ENCODE measurements at places on chromosomes 4 and X.

DNA sequence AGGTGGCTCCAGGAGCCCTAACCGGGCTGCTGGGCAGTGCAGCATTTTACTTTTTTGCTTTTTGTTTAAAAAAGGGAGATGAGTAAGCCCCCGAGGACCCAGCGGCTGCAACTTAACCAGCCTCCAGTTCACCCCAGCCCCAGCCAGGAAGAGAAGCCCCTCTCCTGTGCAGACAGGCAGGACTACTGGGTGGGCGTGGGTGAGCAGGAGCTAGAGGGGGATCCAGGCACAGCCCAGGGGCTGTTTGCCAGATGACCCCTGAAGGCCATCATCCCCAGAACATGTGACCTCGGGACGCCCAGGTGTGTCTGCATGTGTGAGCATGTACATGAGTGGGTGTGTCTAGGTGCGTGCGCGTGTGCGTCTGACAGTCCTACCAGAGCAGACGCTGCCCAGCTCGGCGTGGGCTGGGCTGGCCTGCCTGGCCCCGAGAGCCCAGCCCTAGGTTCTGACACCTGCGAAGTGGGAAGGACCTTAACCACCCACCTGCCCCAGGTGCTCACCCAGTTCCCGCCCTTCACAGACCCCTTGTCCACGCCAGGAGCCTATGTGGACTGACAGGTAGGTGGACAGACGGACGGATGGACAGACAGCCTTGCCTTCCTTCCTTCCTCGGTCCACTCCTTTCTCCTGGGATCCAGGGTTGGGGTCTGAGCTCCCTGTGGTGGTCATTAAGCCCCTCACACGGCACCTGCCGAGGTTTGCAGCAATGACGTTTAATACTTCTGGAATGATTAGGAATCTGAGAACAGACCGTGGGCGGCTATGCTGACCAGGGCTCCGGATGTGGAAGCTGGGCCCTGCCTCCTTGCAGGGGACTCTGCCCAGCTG is 7.8 kb upstream of the HAUS3 start:
- no peak for DNase-seq

DNA sequence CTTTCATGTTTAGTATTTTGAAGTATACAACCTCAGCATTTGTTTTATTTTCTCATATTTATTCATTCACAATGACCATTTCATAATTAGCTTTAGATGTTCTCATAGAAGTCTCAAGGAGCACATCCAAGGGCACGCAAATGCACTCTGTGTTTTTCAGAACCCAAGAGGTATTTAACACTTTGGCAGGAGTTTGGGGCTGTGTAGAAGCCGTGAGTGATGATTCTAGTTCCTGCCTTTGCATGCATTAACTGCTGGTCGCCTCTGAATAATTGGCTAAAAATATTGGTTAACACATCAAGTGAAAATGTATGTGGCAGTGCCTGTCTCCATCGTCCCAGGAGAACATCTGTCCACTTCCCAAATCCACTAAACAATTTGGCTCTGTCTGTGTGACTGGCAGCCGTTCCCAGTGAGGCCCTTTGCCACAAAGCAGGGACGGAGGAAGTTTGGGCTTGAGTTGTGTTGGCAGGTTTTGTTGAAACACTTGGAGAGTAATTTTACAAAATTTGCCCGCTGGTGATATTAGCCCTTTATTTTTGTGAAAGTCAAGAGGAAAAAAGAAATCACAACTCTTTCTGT is 730.7 kb upstream of the SLIT2 start:
- DNase-seq = no peak

- DNase-seq = no peak
Observed at GRCh38 chrX:9257718-9258420, 207.0 kb upstream of the TBL1X start.

DNA sequence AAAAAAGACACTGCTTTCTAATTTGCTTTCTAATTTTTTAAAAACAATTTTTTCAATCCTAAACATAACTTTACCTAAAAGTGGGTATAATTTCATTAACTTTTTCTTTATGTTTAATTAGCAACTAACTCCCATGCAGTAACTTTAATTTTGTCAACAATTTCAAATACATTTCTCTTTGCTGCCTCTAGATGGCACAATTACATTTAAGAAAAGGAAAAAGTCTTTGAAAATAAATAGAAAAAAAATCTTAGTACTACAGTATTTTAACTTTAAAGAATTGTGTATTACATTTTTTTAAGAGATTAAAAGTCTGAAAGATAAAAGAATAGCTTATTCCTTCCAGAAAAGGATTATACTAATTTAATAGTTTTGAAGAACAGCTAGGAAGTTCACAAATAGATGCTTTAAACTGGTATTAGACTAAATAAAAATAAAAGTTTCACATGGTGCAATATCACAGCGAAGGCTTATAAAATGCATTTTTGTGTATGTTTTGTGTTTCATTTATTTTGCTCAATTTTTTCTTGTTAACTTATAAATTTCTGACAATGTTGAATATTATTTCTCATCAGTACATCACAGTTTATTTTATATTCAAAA is 105.1 kb downstream of the ADGRA3 start:
- DNase-seq = no peak

DNA sequence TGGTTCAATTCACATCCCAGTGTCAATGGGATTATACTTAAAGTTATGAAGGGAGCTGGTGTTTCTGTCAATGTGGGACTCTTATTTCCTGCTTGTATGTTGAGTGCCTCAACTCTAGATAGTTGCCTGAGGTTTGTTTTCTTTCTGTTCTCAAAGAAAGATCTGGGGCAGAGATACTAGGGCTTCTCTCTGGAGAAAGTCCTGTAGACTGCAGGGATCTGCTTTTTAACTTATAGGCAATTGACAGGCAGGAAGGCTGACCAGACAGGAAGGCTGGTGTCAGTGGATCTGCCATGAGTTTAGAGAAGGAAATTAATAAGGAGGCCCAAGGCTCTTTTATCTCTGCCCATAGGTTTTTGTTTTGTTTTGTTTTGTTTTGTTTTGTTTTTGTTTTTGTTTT is 64.0 kb upstream of the PRKX start:
- DNase-seq = no peak

- DNase-seq = no peak
Observed at GRCh38 chr4:48546336-48546735, 56.3 kb downstream of the ZAR1 start.

DNA sequence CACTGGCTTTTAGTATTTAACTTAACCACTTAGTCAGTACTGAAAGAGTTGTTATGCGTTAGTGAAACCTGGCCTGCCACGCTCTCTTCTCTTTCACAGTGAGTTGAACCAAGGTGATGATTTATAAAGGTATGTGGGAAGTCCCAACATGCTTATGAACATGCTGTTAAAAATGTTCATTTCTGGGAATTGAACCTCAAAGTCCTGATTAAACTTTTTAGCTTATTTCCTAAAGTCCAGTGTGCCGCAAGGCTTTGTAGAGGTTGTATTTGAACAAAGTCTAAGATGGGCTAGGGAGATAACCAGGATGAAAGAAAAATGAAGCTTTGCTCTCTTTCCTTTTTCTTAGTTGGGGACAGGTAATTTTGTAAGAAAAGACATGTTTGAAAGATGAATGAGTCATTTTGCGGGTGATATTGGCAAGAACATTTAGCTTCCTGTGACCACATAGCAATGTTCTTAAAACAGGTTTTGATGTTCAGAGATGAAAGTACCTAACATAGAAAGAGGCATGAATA is 270.3 kb downstream of the DTHD1 start:
- DNase-seq = no peak

- DNase-seq = no peak
Observed at GRCh38 chr4:91422011-91422410, 881.8 kb upstream of the GRID2 start.

GRCh38 chr4:8132947-8133705 is 25.5 kb downstream of the ABLIM2 start:
- DNase-seq = no peak

- DNase-seq = no peak
Observed at GRCh38 chrX:9758021-9758638, 7.5 kb downstream of the GPR143 start.

GRCh38 chrX:136189222-136189621 is 41.9 kb downstream of the FHL1 start:
- DNase-seq = no peak

GRCh38 chrX:49838374-49838773 is 9.3 kb downstream of the PAGE4 start:
- DNase-seq = no peak

DNA sequence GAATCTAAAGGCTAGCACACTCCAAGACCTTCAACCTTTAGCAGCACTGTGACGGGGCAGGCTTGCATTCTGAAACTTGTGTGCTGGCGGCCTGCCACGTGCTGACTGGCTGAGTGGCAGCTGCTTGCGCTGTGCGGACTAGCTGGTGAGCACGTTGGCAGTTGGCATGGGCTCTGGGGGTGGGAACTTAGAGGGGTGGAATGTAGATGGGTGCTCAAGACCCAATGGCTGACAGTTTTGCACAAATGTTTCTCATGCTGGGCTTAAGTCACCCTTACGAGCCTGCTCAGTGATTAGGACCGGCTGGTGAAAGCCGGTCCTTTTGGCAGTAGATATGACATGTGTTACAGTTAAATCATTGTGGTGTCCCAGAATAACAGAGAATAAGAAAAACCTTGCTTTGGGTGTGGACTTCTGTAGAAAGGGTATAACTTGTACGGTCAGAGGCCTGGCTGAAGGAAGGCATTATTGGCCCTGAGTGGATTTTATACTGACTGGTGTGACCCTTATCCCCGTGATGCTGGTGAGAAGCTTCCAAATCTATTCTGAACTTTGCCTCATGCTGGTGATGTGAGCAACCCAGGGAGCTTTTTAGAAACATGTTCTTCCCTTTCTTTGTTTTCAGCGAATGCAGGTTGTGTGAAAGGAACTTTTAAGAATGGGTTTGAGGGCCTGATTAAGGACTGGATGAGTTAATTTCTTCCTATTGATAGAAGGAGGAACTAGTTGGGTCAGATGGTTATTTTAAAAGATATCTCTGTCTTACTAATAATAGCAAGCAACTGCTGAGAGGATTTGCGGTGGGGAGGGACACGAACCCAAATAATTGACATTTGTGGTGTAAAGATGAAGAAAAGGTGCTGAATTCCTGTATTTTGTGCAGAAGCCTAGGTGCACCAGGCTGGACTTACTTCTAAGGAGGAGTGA is 107.4 kb upstream of the SLC4A4 start:
- DNase-seq = no peak

- no peak for DNase-seq
Observed at GRCh38 chr4:1171311-1172227, 814 bp downstream of the SPON2 start.

DNA sequence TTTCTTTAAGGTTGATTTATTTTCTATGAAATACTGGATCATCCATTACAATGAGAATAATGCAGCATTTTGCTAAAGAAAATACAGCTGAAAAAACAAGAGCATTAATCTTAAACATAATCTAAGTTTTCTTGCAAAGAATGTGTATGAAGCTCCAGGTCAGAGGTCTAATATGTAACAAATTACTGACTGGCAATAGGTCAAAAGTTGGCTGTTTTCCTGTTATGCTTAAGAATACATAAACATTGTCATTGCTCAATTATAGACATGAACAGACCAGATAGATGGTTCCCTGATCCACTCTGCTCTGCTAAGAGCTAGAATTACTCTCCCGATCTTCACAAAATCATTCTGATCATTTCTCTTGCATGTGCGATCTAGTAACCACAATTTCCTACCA is 718.6 kb downstream of the PDHA2 start:
- no peak for DNase-seq

- DNase-seq = no peak
Observed at GRCh38 chrX:12412561-12412960, 274.3 kb downstream of the FRMPD4 start.

- no peak for DNase-seq
Observed at GRCh38 chr4:5753766-5754528, 42.9 kb downstream of the EVC start.

DNA sequence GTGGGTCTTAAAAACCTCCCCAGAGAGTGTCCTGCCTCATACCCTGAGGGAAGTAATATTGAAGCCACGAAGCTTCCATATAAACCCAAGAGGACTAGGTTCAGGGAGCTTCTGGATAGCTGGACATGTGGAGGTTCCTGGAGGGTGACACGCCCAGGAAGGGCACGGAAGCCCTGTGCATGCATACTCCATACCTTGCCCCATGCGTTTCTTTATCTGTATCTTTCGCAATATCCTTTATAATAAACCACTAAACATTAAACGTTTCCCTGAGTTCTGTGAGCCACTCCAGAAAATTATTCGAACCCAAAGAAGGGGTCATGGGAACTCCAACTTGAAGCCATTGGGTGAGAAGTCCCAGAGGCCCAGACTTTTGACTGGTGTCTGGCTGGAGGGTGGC is 45.7 kb upstream of the HPF1 start:
- no peak for DNase-seq

DNA sequence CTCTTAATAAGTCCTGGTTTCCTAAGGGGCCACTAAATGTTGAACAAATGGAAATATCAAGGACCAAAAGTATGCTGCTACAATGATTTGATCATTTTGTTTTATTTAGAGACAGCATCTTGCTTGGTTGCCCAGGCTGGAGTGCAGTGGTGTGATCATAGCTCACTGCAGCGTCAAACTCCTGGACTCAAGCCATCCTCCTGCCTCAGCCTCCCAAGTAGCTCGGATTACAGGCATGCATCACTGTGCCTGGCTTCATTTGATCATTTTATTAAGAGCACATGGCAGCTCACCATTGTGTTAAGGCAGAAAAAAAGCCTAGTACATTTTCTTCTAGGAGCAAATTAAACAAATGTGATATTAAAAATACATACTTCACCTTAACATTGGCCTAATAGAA is 52.7 kb downstream of the DCLK2 start:
- DNase-seq = no peak

- no peak for DNase-seq
Observed at GRCh38 chr4:28835501-28835900, 1884.7 kb upstream of the PCDH7 start.

DNA sequence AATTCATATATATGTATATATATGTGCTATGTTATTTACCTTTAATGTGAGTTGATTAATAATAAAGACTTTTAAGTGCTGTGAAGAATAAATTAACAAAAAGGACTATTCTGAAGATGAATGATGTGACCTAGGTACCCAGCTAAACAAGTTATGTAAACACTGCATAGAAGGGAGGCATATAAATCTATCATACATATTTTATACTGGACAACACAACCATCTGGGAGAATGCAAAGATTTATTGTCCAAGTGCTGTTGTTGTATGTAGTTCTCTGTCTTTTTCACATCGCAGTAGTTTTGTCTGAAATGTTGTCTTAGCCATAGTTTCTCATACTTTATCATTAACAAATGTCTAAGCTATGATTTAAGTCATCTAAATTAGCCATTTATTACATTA is 337.6 kb downstream of the PCDH18 start:
- DNase-seq = no peak

- DNase-seq = no peak
Observed at GRCh38 chrX:151240237-151240636, 63.9 kb downstream of the GPR50 start.

DNA sequence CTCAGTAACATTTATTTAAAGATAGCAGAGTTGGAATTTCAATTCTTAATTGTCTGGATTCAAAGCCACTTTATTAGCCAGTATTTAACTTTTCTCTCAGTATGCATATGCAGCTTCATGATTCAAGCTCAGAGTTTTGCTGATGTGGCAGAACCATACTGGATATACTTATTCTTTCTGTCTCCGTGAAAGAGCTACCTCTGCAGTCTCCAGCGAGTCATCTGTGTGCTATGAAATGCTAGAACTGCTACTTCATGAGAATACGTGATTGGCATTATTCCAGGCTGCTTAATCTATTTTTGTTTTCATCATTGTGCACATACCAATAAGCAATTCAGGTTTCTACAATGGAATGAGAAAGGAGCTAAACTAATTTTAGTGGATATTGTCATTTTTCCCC is 743.7 kb downstream of the C4orf33 start:
- DNase-seq = no peak

Measured in iPS DF 6.9 (cell line).